Mesenteric fat pad (tissue), 1 donor: ENCODE measurements at places on chromosomes 5 and 9. TPM values are rescaled to one million over a fixed set of nuclear protein-coding genes. Genes with fewer than 3 reads are reported as not detected.

DNA sequence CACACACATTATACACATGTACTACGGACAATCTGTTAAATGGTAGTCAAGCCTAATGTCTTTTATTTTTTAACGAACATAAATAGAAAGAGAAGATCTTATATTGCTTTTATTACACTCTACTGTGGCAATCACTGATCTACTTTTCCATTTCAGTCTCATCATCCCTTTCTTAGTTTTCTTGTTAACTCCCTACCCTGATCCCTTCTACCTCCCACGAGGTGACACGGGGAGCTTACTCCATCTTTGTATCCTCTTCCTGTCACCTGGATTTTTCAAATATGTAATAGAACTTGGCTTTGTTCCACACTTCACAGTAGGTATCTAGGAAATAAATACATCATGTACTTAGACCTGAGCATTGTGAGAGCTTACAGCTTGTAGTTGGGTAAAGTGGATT, 211.0 kb downstream of the PIK3R1 start:
- no peak for DNase-seq

- DNase-seq: no peak
These were observed 197.1 kb downstream of the MEF2C start for GRCh38 chr5:88685591-88686541.

- DNase-seq: no peak
These were observed 27.6 kb downstream of the AP3S1 start for GRCh38 chr5:115869256-115869795.

DNA sequence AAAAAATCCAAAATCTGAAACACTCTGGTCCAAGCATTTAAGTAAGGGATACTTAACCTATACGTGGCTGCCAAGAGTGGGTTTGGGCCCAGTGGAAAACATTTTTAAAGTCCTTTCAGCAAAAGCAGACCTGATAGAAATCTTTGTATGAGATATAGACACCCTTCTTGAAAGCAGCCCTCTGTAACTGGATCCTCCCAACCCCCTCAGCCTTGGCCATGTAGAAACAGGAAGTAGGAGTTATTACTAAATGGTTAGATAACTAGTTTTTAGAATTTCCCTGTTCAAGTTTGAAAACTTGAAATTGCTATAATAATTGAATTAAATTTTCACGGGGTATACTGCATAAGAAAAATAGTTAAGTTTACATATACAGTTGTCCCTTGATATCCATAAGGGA, 111.3 kb upstream of the PCA3 start:
- no peak for DNase-seq

- no peak for DNase-seq
These were observed 414.6 kb downstream of the CAAP1 start for GRCh38 chr9:26477963-26478362.

DNA sequence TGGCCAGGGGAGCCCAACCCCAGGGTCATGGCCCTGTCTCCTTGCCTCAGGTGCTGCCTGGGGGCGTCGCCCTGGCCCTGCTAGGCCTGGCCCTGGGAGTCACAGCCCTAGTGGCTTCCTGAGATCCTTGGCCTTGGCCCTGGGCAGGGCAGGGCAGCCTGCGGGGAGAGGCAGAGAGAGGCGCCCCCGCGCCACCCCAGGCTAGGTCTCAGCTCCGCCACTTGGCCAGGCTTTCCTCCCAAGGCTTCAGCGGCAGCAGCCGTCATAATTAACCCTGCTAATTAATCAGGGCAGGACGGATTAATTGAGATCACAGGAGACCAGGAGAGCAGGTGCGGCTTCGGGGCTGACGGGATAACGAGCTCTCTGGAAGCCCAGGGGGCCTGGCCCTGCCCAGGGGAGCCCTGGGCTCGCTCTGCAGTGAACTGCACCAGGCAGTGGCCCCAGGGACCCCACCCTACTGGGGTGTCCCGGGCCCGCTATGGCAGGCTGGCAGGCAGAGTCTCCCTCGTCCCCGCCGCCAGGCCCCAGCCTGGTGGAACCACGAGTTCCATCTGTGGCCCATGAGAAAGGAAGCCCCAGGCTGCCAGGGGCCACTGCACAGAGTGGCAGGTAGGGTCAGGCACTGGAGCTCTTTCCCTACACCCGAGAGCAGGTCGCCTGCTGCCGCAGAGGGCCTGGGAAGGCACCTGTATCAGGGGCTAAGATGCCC, 269.6 kb downstream of the PBX3 start:
- no peak for DNase-seq

DNA sequence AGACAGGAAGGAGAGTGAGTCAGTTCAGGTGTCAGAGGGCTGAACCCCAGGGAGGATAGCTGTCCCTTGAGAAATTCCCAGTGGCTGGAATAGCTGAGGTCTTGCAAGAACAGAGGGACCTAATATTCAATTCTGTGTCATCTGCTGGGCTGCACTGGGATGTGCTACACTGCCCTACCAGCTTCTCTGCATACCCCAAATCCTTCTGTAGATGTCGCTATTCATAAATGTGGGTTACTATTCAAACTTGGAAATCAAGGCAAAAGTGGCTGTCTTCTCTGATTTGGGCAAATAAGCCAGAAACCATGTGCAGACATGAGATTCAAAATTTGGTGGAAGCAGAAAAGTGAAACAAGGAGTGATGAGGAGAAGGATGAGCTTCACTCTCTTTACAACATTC, 16.3 kb downstream of the TNFSF8 start:
- DNase-seq: no peak

GRCh38 chr9:69136779-69137178, 37.3 kb upstream of the TJP2 start:
- DNase-seq: peak; percentile 83

DNA sequence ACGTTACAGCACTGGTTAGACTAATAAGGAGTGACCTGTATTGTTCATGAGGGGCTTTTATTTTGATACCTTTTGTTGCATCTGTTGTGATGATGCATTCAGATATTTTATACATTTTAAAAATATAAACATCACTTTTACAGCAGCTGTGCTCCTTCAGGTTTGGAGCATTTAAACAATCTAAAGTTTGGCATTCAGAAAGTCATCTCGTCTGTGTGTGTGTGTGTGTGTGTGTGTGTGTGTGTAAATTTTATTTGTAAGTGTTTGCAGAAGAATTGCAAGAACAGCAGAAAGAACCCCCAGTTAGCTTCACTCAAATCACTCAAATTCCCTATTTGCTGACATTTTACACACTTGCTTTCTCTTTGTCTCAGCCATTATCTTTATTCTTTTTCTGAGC, 87.4 kb downstream of the ERCC6L2 start:
- DNase-seq: no peak

- DNase-seq: no peak
These were observed 28.4 kb downstream of the PAPPA start for GRCh38 chr9:116181853-116182610.

DNA sequence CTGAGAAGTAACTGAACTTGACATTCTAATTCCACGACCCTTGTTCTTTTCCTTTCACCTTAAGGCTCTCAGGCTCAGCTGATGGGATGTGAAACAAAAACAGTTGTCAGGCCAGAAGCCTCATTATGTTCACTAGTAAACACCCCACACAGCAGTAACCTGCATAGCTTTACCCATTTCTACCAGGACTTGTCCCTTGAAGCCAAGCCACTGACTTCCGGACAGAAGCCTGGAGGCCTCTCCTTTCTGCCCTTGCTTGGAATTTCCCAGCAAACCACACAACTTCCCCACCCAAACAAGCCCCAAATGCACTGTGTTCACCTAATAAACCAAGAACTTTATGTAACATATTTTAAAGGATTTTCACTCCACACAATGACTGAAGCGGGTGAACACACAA, 19.6 kb downstream of the PRUNE2 start:
- DNase-seq: no peak

- no peak for DNase-seq
These were observed 5.9 kb downstream of the TRIO start for GRCh38 chr5:14148890-14149671.

GRCh38 chr5:173314166-173314952, 13.9 kb downstream of the STC2 start:
- peak; percentile 69 for DNase-seq

GRCh38 chr9:87405677-87406542, 91.8 kb upstream of the DAPK1 start:
- no peak for DNase-seq

GBGT1 gene
- total RNA-seq: 25.1 TPM

SH3GL2 gene
- not detected for total RNA-seq

PAEP gene
- total RNA-seq: not detected
